ENCODE measurements at places on chromosomes 6 and 20. TPM values are rescaled to one million over a fixed set of nuclear protein-coding genes. Genes with fewer than 3 reads are reported as not detected.

- peak overlapping the region; percentile 97 for H3K27ac ChIP-seq
- H3K36me3 ChIP-seq: peaks cover 23% of the 10 kb centered on the region
- H3K4me1 ChIP-seq: peaks cover 18% of the 10 kb centered on the region
These were observed 797 bp upstream of the ZNF133 start for GRCh38 chr20:18287546-18287914.

DNA sequence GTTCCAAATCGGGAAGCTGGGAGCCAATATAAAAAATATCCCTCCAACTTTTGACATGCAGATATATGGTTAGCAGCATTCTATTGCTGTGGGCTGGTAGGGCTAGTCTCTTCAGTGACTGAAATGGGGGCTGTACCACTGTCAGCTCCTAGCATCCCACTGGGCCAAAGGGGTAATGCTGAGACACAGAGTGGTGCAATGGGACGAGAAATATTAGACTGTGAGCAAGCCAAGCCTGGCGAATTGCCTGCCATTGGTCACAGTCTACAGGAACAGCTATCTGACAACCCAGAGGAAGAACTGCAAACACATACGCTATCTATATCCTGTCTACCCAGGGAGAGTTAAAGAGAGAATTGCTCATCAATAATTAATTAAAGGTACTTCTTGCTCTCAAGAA lies 3.5 kb downstream of the SLC35F1 start:
- H3K27me3 ChIP-seq: peaks cover 42% of the 10 kb centered on the region
- peaks cover 9% of the 10 kb centered on the region for H3K4me1 ChIP-seq
- H3K4me3 ChIP-seq: no peak overlapping the region
- no peak for DNase-seq

GRCh38 chr6:38512211-38512610 lies 127.5 kb downstream of the BTBD9 start:
- DNase-seq: no peak
- H3K4me3 ChIP-seq: no peak overlapping the region
- H3K4me1 ChIP-seq: peaks cover 2% of the 10 kb centered on the region
- H3K27me3 ChIP-seq: no peaks in the 10 kb centered on the region

GRCh38 chr20:32231847-32232246 lies 24.2 kb downstream of the POFUT1 start:
- H3K4me1 ChIP-seq: peaks cover 38% of the 10 kb centered on the region
- peak; percentile 20 for DNase-seq
- peak overlapping the region; percentile 97 for H3K27ac ChIP-seq
- H3K27me3 ChIP-seq: no peaks in the 10 kb centered on the region
- H3K36me3 ChIP-seq: peaks cover 84% of the 10 kb centered on the region

DNA sequence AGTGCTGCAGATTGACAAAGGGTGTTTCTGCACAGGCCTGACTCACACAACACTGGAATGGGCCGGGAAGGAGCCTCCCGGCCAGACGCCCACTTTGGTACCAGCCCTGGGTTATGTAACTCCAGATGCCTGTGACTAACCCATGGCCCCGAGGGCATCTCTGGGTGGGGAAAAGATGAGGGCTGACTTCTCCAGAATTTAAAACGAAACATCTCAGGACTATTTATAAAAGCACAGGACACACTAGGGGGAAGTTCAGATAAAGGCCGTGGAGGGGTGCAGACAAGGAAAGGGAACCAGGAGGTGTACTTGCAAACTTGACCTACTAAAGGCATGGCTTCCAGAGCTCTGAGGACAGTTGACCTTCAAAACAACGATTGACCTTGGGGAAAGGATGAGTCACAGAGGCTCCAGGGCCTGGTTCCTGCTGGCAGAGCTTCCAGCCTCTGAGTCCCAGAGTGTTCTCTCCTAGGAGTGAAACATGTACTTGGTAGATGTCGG lies 196.9 kb downstream of the NFATC2 start:
- no peak overlapping the region for H3K27ac ChIP-seq
- no peak for DNase-seq
- peaks cover 5% of the 10 kb centered on the region for H3K27me3 ChIP-seq

DNA sequence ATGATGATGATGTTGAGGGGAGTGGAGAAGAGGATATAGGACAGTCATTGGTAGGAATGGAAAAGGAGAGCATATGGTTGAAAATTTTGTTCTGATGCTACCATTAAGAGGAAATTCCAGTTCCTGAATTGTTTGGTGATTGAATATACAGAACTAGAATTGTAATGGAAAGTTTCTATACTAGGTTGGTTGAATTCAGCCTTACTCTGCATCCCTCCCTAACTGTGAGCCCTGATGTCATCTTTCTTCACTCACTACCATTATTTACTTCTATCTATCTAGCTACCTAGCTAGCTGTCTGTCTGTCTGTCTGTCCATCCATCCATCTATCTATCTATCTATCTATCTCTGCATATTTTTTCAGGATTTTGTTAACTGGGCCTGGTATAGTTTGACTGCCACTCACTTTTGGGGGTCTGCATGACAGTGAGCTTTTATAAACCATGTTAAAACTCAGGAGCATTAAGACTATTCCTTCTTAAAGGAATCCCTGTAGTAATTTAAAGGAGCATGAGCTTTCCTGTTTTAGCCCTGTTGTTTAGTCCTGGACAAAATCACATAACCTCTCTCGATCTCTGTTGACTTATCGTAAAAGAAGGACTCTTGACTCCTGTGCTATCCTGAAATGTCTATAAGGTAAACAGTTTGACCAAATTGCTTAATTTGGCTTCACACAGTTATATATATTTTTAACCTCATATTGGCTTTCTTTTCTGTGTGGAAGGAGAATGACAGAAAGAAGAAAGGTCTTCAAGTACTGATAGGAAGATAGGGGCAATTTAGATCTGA lies 71.4 kb downstream of the AKAP7 start:
- H3K4me3 ChIP-seq: no peak overlapping the region
- peaks cover 10% of the 10 kb centered on the region for H3K36me3 ChIP-seq

DNA sequence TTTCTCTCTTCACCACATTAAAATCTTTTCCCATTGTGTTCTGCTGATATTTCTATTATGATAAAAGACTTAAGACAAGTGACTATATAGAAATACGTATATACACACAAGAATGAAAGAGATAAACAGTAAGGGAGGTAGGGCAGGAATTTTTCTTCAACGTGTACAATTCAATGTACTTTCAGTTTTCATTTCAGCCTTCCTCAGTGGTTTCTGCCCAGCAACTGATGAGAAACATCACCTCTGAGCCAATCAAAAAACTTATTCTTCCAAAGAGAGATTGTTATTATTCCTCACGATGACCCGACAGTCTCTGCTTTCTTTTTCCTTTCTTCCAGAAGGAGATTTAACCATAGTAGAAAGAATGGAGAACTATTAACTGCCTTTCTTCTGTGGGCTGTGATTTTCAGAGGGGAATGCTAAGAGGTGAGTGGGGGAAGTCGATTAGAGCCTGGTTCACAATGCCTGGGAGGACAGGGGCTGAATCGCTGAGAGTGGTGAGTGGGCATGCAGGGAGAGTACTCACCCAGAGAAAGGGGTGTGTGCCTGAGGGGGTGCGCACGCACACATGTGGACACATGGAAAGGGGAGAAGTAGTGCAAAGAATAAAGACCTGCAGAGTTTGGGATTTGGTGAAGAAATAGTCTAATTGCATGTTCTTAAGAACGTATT lies at the start of gene BTN3A1:
Gene BTN3A1 (plus strand): TSS at position 289 of the 672 bp plus-strand sequence. CDS start 3,289 bp downstream, outside the sequence.
- H3K27me3 ChIP-seq: no peaks in the 10 kb centered on the region
- H3K27ac ChIP-seq: peak within 1 kb of the TSS; percentile 98
- peaks cover 35% of the 10 kb centered on the region for H3K36me3 ChIP-seq

DNA sequence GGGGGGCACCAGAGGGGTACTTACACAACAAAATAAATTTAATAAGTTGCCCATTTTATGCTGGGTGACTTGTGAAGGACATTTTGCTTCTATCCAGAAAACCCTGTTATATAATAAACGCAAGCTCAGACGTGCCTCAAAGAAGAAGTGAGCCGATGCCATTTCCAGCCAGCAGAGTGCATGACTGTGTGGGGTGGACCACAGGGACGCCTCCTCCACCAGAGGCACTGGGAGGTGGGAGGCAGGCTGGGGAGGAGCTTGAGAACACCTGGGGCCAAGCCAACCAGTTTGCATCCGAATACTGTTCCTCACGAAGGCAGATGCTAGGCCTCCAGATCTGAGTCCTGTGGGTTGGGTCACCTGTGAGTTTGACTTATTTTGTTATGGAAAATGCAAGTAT lies 363.8 kb downstream of the RNGTT start:
- no peak overlapping the region for H3K27ac ChIP-seq
- H3K36me3 ChIP-seq: no peaks in the 10 kb centered on the region
- no peak overlapping the region for H3K4me3 ChIP-seq
- no peaks in the 10 kb centered on the region for H3K27me3 ChIP-seq
- no peak for DNase-seq

DNA sequence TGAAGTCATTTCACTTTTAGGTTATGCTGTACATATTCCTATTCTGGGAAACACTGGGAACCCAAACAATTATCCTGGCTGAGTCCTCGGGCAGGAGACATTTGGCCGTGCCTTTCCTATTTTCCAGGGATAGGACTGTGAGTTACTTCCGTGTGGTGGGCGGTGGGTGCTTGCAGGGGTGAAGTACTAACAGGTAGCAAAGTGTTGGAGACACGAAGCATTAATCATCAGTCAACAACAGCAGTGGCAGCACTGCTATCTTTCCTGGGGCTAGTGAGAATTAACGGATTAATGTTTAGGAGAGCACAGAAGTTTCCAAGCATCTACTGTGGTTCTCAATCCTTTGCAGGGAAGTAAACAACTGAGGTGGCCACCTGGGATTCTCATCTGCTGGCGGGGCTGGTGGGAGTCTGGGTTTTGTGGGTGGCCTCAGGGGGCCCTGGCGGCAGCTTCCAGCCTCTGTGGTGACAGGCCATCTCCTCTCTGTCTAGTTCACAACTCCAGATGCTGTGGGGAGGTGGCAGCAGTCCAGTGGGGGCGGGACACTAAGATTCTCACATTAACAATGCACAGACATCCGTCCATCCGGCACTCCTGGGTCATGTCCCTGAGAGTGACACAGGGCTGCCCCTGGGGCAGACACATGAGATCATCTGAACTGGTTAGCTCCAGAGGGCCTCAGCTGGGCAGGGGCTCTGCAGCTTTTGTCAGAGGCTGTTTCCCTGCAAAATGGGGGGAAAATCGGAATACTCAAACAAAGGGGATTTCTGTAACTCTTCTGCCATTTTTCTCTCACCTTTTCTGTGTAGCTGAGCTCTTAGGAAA lies 90.9 kb downstream of the GJA10 start:
- H3K4me1 ChIP-seq: peaks cover 64% of the 10 kb centered on the region
- DNase-seq: no peak
- H3K36me3 ChIP-seq: peaks cover 80% of the 10 kb centered on the region
- peak overlapping the region; percentile 53 for H3K27ac ChIP-seq
- no peaks in the 10 kb centered on the region for H3K27me3 ChIP-seq
- no peak overlapping the region for H3K4me3 ChIP-seq

- no peak overlapping the region for H3K4me3 ChIP-seq
- no peaks in the 10 kb centered on the region for H3K27me3 ChIP-seq
- no peak for DNase-seq
- H3K27ac ChIP-seq: no peak overlapping the region
These were observed 72.5 kb downstream of the MAN1A1 start for GRCh38 chr6:119277052-119277451.

- no peaks in the 10 kb centered on the region for H3K36me3 ChIP-seq
- no peaks in the 10 kb centered on the region for H3K27me3 ChIP-seq
- H3K4me3 ChIP-seq: no peak overlapping the region
- H3K4me1 ChIP-seq: no peaks in the 10 kb centered on the region
- H3K27ac ChIP-seq: no peak overlapping the region
- no peak for DNase-seq
These were observed 190.1 kb downstream of the CDH4 start for GRCh38 chr20:61442075-61442670.

GRCh38 chr6:226516-227073 lies 65.7 kb upstream of the DUSP22 start:
- no peaks in the 10 kb centered on the region for H3K27me3 ChIP-seq
- no peaks in the 10 kb centered on the region for H3K36me3 ChIP-seq
- H3K4me3 ChIP-seq: no peak overlapping the region
- DNase-seq: no peak

GRCh38 chr20:57582029-57582378 lies 21.1 kb downstream of the PCK1 start:
- no peak for DNase-seq
- no peaks in the 10 kb centered on the region for H3K4me1 ChIP-seq
- H3K27ac ChIP-seq: no peak overlapping the region

DNA sequence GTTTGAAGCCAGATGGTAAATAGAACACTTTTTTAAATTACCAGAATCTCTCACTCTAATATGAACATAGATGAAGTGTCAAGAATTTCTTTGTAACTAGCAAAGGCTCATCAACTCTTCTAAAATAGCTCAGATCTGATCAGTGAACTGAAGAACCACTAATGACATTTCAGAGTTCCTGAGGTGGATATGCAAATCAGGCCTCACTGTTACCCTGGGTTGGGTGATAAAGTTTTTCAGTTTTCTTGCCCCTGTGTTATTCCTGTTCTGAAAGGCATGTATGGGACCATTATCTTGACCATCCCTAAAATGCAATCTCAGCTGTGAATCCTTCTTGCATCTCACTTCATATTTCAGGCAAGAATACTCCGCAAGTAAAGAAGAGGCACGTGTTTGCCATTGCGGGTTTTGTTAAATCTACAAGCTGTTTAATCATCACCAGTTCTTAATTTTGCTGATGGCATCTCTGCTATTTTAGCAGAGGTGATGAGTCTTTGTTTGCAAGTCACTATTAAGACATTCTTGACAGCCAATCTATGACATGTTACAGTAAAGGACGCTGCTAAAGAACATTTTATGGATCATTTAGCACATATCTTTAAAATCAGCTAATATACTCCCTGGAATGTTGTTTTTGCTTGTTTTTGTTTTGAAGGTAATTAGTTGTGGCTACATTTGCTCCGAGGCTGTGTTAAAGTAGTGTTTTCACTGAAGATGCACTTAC lies 47.9 kb downstream of the KHDC1L start:
- no peak for DNase-seq
- no peak overlapping the region for H3K27ac ChIP-seq
- no peak overlapping the region for H3K4me3 ChIP-seq

GRCh38 chr6:158184608-158185007 lies 16.5 kb downstream of the GTF2H5 start:
- H3K27me3 ChIP-seq: no peaks in the 10 kb centered on the region
- DNase-seq: no peak
- H3K4me1 ChIP-seq: peaks cover 32% of the 10 kb centered on the region

GRCh38 chr6:135851442-135852271 lies at the start of gene PDE7B:
TSS of gene PDE7B (plus strand) at chr6:135851701.
- H3K4me1 ChIP-seq: peaks cover 39% of the 10 kb centered on the region
- peak within 1 kb of the TSS; percentile 94 for H3K4me3 ChIP-seq
- H3K27me3 ChIP-seq: no peaks in the 10 kb centered on the region
- peak within 1 kb of the TSS; percentile 89 for H3K27ac ChIP-seq
- DNase-seq: peak; percentile 68

DNA sequence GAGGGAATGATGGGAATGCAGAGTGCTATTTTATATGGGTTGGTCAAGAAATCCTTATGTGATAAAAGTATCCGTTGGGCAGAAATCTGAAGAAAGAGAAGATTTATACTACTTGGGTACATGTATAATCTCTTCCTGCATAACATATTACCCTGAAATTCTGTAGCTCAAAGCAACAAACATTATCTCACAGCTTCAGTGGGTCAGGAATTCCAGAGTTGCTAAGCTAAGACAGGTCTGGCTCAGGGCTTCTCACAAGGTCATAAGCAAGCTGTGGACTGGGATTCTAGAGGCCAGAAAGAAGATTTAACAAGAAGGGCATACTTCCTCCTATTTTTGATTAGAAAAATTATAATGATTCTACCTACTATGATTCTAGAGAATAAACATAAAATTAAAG lies 172.5 kb upstream of the THEMIS start:
- H3K27me3 ChIP-seq: peaks cover 6% of the 10 kb centered on the region
- no peak for DNase-seq
- no peaks in the 10 kb centered on the region for H3K36me3 ChIP-seq
- peaks cover 5% of the 10 kb centered on the region for H3K4me1 ChIP-seq

Gene MUC21
- not detected for total RNA-seq

Gene SEL1L2
- total RNA-seq: not detected

Gene CYP24A1
- total RNA-seq: not detected

Gene CAP2
- not detected for total RNA-seq

Gene BMP2
- total RNA-seq: 0.25 TPM

Gene VGLL2
- not detected for total RNA-seq

Gene MEI4
- not detected for total RNA-seq
